ENCODE measurements at places on chromosomes 6 and 20. TPM values are rescaled to one million over a fixed set of nuclear protein-coding genes. Genes with fewer than 3 reads are reported as not detected.

ZSCAN31 gene
- 4.7 TPM for total RNA-seq

- H3K27ac ChIP-seq: no peak overlapping the region
- no peak overlapping the region for H3K4me3 ChIP-seq
- H3K4me1 ChIP-seq: peaks cover 20% of the 10 kb centered on the region
- H3K36me3 ChIP-seq: peaks cover 2% of the 10 kb centered on the region
These were observed 23.5 kb upstream of the SIM1 start for GRCh38 chr6:100488244-100488643.

- no peak overlapping the region for H3K4me3 ChIP-seq
- no peaks in the 10 kb centered on the region for H3K36me3 ChIP-seq
- no peaks in the 10 kb centered on the region for H3K27me3 ChIP-seq
- no peak for DNase-seq
These were observed 4.2 kb upstream of the NCR3 start for GRCh38 chr6:31597006-31597405.

GRCh38 chr20:20130399-20130798, 78.1 kb downstream of the CFAP61 start:
- H3K27ac ChIP-seq: no peak overlapping the region
- H3K27me3 ChIP-seq: no peaks in the 10 kb centered on the region
- DNase-seq: no peak
- no peaks in the 10 kb centered on the region for H3K4me1 ChIP-seq

DNA sequence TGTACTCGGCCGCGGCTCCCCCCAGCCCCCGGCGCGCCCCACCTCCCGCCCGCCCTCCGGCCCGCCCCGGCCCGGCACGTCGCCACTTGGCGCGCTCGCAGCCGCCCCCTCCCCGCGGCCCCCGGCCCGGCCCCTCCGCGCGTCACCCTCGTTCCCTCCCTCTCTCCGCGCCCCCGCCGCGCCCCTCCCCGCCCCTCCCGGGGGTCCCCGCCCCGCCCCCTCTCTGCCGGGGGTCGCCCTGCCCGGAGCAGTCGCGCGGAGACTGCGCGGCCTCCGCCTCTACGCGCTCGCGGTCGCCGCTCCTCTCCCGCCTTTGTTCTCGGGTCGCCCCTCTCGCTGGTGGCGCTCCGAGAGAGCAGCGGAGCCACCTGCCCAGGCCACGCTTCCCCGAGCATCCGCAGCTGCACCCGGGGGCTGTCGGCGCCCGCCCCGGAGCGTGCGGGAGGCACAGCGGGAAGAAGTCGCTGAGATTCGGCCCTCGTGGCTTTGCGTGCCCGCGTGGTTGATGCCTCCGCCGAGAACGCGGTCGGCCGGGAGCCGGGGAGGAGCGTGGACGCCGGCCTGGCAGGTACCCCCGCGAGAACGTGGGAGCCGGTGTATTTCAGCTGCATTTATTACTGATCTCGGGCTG, at the start of gene PHF10:
Gene PHF10, minus strand, starts transcription at position 7 of the 631 bp plus-strand sequence. CDS start 569 bp downstream, outside the sequence.
- peaks cover 3% of the 10 kb centered on the region for H3K36me3 ChIP-seq
- H3K27me3 ChIP-seq: no peaks in the 10 kb centered on the region
- H3K27ac ChIP-seq: peak within 1 kb of the TSS; percentile 98
- H3K4me1 ChIP-seq: peaks cover 42% of the 10 kb centered on the region
- H3K4me3 ChIP-seq: peak within 1 kb of the TSS; percentile 89

RCAN2 gene
- total RNA-seq: 23.3 TPM

DNA sequence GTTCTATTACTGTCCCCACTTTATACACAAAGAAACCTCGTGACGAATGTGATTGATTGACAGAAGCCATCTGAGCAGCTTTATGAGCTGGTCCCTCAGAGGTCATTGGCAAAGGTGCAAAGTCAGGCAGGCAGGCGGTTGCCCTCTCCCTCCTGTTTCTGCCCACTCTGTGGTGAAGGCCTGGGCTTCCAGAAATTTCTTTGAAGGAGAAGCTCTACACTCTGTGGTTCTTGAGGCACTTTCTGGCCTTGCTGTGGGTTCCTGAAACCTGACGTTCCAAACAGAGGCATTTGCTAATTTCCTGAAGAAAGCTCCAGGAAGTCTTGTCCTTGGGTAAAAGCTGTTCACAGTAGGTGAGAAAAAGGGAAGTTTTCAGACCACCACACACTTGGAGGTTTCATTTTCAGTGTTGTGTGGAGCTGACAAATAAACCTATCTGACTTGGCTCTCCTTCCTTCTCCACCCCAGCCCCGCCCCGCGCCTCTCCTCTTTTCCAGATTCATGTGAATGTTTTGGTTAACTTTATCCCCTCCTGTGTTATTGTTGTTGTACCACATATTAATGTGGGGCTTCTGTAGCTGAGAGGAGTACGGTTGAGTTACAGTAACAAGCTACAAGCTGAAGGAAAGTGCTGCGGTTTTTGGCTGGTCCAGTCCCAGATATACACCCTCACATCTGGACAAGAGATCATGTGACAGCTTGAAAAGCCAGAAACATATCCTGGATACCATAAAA, 274.1 kb downstream of the CLIC5 start:
- no peaks in the 10 kb centered on the region for H3K27me3 ChIP-seq
- H3K27ac ChIP-seq: no peak overlapping the region
- DNase-seq: no peak
- H3K36me3 ChIP-seq: no peaks in the 10 kb centered on the region

- H3K4me3 ChIP-seq: no peak overlapping the region
- H3K36me3 ChIP-seq: no peaks in the 10 kb centered on the region
- no peak for DNase-seq
- no peak overlapping the region for H3K27ac ChIP-seq
These were observed 61.4 kb upstream of the IL20RA start for GRCh38 chr6:137106183-137106582.

GRCh38 chr6:37119387-37119886, 50.5 kb upstream of the PIM1 start:
- H3K36me3 ChIP-seq: no peaks in the 10 kb centered on the region
- no peak for DNase-seq
- H3K27ac ChIP-seq: peak overlapping the region; percentile 45
- H3K4me1 ChIP-seq: peaks cover 3% of the 10 kb centered on the region
- H3K27me3 ChIP-seq: no peaks in the 10 kb centered on the region
- no peak overlapping the region for H3K4me3 ChIP-seq

DNA sequence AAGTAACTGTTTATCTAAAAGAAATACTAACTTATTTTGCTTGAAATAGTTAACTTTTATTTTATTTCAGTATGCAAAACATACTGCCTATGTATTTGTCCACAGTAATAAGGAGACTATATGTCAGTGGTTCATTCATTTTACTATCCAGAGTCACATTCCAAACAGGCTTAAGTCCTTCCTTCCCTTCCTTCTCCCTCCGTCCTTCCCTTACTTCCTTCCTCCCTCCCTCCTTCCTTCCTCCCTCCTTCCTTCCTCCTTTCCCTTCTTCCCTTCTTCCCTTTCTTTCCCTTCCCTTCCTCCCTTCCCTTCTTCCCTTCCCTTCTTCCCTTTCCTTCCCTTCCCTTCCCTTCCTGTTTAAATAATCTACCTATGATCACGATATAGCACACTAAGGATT, 899.2 kb downstream of the EYS start:
- no peaks in the 10 kb centered on the region for H3K4me1 ChIP-seq
- no peaks in the 10 kb centered on the region for H3K27me3 ChIP-seq
- H3K4me3 ChIP-seq: no peak overlapping the region
- H3K36me3 ChIP-seq: no peaks in the 10 kb centered on the region
- H3K27ac ChIP-seq: no peak overlapping the region

GRCh38 chr6:111381123-111381522, 101.9 kb downstream of the REV3L start:
- H3K27ac ChIP-seq: no peak overlapping the region
- no peak overlapping the region for H3K4me3 ChIP-seq
- DNase-seq: no peak
- H3K27me3 ChIP-seq: no peaks in the 10 kb centered on the region
- peaks cover 36% of the 10 kb centered on the region for H3K36me3 ChIP-seq
- no peaks in the 10 kb centered on the region for H3K4me1 ChIP-seq

DNAH8 gene
- total RNA-seq: 0.12 TPM

GRCh38 chr6:24126586-24127192, 674 bp downstream of the NRSN1 start:
- H3K36me3 ChIP-seq: no peaks in the 10 kb centered on the region
- H3K4me1 ChIP-seq: peaks cover 6% of the 10 kb centered on the region
- H3K27me3 ChIP-seq: peaks cover 33% of the 10 kb centered on the region
- DNase-seq: peak; percentile 60
- H3K4me3 ChIP-seq: peak overlapping the region; percentile 61

DNA sequence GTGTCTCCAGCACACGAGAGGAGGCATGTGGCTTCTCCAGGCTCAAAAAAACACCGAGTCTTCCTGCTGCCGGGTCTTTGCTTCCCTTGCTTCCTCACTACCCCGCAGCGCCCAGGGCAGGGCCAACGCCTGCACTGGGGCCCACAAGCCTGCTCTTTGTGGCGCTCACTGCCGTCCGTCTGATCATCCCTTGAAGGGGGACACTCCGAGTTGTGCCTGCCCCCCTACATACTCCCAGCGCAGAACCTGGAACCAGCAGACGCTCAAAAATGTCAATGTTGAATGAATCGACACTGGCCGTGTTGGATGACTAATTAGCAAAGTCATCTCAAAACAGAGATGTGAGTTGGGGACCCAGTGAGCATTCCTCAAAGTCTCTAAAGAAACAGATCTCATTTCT, 8.1 kb upstream of the ARFGAP1 start:
- H3K27me3 ChIP-seq: peaks cover 10% of the 10 kb centered on the region
- DNase-seq: no peak
- no peak overlapping the region for H3K4me3 ChIP-seq
- no peaks in the 10 kb centered on the region for H3K36me3 ChIP-seq
- no peak overlapping the region for H3K27ac ChIP-seq

DNA sequence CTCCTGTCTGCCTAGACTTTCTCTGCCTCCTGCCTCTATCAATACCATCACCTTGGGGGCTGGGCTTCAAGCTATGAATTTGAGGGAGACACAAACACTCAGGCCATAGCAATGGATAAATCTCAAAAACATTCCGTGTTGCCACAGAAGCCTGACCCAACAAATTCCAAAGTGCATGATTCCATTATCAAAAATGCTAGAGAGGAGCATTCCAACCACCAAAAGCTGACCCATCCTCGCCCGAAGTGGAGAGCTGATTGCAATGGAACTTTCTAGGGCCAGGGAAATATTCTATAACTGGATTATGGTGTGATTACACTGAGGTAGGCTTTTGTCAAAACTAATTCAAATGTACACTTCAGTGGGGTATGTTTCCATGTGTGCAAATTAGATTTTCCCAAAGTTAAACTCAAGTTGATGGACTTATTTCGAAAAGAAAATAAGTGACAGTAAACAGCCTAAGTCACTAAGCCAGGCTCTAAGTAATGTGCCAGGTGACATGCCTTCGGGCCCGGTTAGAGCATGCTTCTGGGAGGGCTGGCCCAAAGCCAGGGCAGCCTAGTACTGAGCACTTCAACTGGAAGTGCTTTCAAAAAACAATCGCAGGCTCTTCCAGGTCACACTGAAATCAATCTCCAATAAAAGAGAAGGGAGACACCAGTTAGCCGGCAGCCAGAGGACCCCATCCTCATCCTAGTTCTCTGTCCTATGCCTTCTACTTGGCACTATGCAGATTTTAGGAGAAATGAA, 142.3 kb downstream of the TBXT start:
- DNase-seq: no peak
- no peak overlapping the region for H3K27ac ChIP-seq
- no peak overlapping the region for H3K4me3 ChIP-seq
- H3K4me1 ChIP-seq: no peaks in the 10 kb centered on the region

Data from progenitor cell of endocrine pancreas (in vitro differentiated cells).